ENCODE measurements at places on chromosomes 11 and 22.

- DNase-seq, result no peak
Measured at GRCh38 chr11:123753110-123753509, 1.2 kb downstream of the OR6X1 start.

- no peak for DNase-seq
Measured at GRCh38 chr11:43918662-43919061, 23.8 kb upstream of the C11orf96 start.

GRCh38 chr11:126560221-126560620, 204.7 kb downstream of the ST3GAL4 start:
- DNase-seq, result no peak

GRCh38 chr22:31302006-31302405, 9.7 kb upstream of the PIK3IP1 start:
- DNase-seq, result no peak

- no peak for DNase-seq
Measured at GRCh38 chr11:119157063-119157462, 8.2 kb downstream of the ABCG4 start.

DNA sequence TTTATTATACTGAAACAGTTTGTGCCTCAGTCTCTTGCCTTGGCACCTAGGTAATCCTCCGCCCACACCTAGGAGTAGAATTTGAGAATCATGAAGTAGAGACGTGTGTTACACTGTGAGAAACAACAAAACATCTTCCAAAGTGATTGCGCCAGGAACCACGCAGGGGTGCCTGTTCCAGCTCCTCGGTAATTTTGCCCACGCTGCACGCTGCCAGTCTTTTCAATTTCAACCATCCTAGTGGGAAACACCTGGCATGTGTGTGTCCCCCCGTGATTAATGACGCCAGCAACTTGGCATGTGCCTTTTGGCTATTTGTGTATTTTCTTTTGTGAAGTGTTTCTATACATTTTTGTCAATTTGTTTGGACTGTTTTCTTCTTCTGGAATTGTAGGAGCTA, 919.1 kb downstream of the BRD1 start:
- no peak for DNase-seq

DNA sequence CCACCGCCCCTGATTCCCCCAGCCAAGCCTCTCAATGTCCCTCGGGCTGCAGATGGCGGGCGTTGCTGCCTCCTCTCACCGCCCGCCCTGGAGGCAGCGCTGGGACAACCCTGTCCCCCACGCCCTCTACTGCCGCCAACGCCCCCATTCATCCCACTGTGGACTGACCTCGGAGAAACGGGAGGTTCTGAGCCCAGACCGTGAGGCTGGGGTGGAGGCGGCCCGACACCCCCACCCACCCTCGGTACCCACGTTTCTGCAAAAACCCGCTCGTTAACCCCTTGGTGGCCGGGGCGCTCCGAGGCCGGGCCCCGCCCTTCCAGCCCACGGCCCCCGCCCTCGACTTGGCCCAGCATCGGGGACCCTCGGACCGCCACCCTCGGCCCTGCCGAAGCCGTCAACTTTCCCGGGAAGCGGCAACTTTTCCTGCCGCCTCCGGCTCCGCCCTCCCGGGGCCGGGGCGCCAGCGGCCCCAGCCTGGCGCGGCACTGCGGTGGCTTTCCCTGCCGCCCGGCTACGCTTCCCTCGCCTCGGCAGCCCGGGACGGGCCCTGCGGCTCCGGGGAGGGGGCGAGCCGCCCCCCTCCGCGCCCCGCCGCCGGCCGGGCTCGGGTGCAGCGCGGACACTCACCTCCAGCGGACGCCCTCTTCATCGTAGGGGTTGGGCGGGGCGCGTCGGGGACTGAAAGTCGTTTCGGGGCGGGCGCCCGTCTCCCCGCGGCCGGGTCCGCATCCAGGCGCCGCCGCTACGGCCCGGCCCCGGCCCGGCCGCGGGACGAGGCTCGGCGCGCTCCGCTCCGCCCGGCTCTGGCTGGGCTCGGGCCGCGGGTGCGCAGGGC, 458 bp downstream of the RTN4R start:
- DNase-seq, result no peak

GRCh38 chr11:3894128-3894731, 38.8 kb downstream of the STIM1 start:
- DNase-seq, result no peak

DNA sequence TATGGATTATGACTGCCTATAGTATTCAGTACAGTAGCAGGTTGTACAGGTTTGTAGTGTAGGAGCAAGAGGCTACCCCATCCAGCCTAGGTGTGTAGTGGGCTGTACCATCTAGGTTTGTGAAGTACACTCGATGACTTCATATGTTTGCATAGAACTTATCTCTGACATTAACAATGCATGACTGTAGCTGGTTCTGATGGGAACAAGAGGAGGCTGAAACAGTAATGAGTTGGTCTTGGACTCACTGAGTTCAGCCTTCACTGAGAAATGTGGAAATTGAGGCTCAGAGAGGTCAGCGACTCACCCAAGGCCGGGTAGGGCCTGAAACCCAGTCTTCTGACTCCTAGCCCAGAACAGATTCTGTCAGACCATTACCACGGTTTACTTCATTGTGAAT, 13.0 kb downstream of the MYO7A start:
- no peak for DNase-seq

DNA sequence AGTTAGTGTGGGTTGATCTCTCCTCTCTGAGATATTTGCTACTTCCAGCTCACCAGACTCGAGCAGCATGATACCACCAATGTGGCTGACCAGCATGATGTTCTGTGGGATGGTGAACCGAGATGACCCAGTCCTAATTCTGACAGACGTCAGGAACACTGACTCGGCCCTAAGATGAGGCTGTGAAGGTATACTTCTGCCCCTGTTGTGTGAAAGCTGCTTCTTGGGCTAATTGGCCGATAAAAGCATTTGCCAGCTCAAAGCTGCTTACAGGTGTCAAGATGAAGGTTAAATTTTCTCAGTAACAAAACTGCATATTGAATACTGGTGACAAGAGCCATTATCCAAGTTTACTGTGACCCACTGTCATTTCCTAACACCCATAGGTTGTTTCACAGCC, 151.4 kb downstream of the BRD1 start:
- DNase-seq, result no peak

- no peak for DNase-seq
Measured at GRCh38 chr22:41996826-41997225, 1.8 kb upstream of the WBP2NL start.

DNA sequence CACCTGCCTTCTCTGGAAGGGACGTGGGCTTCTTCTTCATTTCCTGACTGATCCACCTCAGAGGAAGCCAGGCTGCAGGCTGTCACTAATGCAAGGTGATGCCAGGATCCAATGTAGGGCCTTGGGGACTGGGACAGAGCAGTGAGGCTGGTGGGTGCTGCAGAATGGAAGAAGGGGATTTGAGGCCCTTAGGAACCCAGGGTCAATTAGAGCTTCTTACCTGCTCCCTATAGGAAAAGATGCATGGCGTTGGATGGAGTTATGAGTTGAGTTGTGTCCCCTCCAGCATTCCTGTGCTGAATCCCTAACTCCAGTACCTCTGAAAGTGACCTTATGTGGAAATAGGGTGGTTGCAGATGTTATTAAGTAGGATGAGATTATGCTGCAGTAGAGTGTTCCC, 190.4 kb downstream of the MIAT start:
- DNase-seq, result no peak

DNA sequence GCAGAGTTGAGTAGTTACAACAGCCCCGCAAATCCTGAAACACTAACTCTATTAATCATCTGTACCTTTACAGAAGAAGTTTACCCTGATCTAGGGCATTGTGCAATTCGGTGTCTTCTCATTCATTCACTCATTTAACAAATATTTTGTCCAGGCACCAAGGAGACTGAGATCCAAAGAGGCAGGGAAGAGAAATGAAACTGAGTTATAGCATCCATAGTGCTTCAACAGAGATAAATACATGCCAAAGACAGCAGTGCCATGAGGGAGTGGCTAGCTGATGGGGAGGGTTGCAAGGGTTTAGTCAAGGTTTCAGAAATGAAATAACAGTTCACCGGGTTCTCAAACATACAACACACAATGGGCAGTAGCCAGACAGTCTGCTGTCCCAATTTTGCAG, 40.2 kb upstream of the MTNR1B start:
- DNase-seq, result no peak

GRCh38 chr22:26573026-26573662, 16.8 kb downstream of the TPST2 start:
- no peak for DNase-seq

DNA sequence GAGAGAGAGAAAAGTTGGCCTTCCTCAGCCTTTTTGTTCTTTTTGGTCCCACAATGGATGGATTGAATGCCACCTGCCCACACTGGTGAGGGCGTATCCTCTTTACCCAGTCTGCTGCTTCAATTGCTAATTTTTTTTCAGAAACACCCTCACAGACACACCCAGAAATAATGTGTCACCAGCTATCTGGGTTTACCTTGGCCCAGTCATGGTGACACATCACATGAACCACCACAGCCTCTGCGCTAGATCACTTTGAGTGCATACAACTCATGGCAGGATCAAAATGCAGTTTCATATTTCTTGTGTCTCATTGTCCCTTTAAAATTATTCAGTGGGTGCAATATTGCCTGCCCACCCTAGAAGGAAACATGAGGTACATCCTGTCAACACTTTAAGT, 63.3 kb downstream of the ADAMTS15 start:
- no peak for DNase-seq

GRCh38 chr22:49734390-49734789, 93.3 kb downstream of the BRD1 start:
- DNase-seq, result no peak

- DNase-seq, result no peak
Measured at GRCh38 chr22:41834005-41834944, 1.4 kb downstream of the SREBF2 start.

GRCh38 chr22:50656122-50657070, 16.2 kb upstream of the SHANK3 start:
- DNase-seq, result no peak

DNA sequence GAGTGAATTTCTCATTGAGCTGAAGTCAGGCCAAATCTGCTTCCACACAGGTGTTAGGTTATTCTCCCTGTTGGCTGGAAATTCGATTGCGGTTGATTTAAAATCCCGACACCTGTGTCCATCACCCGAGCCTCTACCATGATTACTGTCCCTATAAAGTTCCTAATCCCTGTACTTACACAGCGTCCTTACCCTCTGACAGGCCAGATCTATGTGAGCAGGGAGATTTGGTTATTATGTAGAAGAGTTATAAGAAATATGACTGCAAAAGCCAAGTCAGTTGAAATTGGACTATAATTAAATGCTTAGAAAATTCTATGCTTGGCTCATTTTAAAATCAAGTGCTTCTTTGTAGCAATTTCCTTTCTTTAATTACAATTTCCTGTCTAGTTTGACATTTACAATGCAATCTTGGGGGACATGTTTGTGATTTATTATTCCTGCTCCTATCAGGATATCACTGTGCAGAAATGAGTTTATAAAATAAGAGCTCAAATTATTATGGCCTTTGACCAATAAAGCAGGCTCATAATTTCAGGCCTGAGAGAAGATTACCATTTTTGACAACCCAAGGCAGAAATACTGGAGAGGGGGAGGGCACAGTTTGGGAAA, 32.5 kb upstream of the LMO1 start:
- no peak for DNase-seq

DNA sequence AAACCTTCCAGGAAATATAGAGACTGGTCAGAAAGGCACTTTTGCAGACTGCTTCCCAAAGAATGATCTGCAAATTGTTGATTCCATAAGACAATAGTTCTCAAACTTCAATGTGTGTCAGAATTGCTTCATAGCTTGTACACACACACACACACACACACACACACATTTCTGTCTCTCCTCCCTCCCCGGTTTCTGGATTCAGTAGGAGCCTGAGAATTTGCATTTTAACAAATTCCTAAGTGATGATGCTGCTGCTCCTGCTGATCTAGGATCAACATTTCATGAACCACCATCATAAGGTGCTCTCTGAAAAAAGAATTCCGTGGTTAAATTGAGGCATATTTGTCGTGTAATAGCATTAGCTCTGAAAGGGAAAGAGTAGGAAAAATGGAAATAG, 35.3 kb upstream of the FZD4 start:
- DNase-seq, result no peak

- no peak for DNase-seq
Measured at GRCh38 chr22:36197065-36197440, 4.6 kb downstream of the APOL4 start.

GRCh38 chr11:19931771-19932369, 219.2 kb downstream of the NAV2 start:
- no peak for DNase-seq

DNA sequence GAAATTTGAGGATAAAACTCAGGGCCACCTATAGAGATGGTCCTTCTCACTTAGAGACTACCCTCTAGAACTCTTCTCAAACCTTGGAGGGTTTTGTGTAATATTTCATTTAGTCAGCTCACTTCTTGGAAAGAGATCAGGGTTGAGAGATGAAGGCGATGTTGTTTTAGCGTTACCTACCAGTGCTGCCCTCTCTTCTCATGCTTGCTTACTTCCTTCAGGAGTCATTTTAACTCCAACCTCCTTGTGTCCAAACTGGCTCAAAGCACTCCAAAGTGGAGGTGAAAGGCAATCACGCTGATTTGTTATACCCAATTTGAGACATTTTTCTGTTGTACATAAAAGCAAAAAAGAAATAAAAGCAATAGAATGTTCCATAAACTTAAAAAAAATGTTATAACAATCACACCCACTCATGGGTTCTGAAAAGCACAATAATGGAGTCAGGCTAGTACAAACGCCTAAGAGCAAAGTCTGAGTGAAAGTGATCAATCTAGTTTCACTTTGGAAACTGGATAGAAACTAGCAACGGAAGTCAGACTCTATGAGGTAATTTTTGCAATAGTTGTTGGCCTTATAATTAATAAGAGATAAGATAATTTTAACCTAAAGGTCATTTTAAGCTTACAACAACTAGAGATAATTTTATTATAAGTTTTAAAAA, 117.1 kb downstream of the MRTFA start:
- no peak for DNase-seq

DNA sequence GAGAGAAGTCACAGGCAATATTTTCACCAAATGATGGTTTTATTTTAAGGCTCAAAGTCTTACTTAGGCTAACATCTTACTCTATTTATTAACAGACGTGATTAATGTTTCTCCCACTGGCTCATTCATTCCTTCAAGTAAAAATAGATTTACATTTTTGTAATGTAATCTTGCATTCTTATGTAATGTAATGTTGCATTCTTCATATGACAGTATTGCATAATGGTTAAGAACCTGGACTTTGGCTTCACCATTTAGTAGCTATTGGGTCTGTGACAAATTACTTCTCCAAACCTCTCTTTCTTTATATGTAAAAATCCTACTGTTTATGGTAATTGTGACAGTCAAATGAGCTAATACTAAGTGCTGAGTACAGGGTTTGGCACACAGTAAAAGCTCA, 3.3 kb upstream of the DIXDC1 start:
- DNase-seq, result no peak

GRCh38 chr11:112519751-112520150, 259.1 kb upstream of the PLET1 start:
- DNase-seq, result no peak

DNA sequence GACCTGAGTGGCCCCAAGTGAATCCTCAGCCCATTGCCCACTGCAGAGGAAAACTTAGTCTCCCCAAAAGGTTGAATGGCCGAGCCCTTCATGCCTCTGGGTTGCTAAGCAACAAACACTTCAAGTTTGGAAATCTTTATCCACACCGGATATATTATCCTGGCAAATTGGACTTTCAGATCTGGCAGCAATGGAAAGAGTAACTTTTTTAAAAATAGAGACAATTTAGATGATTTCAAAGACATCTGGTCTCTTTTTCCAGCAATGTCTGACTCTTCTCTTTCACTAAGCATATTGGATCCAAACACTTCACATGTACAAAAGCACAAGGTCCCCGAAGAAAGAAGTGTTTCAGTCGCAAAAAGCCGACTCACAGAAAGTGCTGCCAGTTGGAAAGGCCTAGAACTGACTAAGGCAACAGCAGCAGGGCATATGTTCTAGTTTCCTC, 505.3 kb downstream of the SOX6 start:
- no peak for DNase-seq

GRCh38 chr11:27640954-27641353, 59.3 kb downstream of the BDNF start:
- DNase-seq, result no peak
